ENCODE measurements at places on chromosomes 3 and 15.
A peak's percentile ranks its signal among the peaks of the same experiment; 100 is the strongest.

- DNase-seq: peak; percentile 63
Observed at GRCh38 chr3:105366326-105367062, at the start of gene ALCAM. TSS of gene ALCAM (plus strand) at chr3:105366909.

GRCh38 chr15:60118626-60119025 lies 114.5 kb downstream of the FOXB1 start:
- no peak for DNase-seq

GRCh38 chr3:102514241-102514640 lies 79.4 kb downstream of the ZPLD1 start:
- no peak for DNase-seq

DNA sequence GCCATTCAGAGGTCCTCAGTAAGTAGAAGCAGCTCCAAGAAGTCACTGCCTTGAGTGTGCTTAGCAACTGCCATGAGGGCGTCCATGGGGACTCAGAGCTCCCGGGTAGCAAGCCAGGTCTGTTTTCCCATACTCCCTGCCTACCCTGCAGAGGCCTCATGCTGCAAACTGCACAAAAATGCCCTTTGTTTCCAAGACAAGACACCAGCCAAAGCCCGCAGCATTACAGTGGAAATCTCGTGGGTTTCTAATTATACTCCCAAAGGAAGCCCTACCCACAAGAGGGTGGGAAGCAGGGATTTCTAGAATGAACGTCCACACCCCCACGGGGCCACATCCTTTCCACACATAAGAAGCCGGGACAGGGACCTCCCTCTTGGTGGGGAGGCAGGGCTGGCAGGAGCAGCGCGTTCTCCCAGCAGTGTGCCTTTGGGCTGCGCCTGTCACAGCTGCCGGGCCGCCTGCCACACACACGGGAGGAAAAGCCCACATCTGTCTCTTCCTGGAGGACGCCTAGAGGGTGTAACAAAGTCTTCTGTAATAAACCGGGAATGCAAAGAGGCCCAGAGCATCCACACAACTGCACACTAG lies 31.1 kb downstream of the FAM174B start:
- DNase-seq: no peak

GRCh38 chr15:90571063-90571541 lies 41.4 kb downstream of the CRTC3 start:
- DNase-seq: no peak

- no peak for DNase-seq
Observed at GRCh38 chr3:141469720-141470119, 17.1 kb upstream of the RASA2 start.

GRCh38 chr15:81346611-81347010 lies 22.7 kb upstream of the STARD5 start:
- DNase-seq: no peak

DNA sequence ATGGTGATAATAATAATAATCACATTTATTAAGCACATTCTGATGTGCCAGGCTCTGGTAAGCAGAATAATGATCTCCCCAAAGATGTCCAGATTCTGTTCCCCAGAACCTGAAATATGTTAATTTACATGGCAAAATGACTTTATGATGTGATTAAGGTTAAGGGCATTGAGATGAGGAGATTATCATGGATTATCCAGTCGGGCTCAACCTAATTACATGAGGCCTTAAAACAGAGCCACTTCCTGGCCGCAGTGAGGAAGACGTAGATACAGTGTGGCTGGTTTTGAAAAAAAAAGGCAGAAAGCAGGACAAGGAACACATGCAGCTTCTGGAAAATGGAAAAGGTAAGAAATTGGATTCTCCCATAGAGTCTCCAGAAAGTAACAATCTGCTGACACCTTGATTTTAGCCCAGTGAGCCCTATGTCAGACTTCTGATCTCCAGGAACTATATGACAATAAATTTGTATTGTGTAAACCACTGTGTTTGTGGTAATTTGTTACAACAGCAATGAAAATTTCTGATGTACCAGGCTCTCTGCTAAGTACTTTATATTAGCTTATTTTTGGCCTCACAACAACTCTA lies 126.7 kb downstream of the ALCAM start:
- DNase-seq: no peak

DNA sequence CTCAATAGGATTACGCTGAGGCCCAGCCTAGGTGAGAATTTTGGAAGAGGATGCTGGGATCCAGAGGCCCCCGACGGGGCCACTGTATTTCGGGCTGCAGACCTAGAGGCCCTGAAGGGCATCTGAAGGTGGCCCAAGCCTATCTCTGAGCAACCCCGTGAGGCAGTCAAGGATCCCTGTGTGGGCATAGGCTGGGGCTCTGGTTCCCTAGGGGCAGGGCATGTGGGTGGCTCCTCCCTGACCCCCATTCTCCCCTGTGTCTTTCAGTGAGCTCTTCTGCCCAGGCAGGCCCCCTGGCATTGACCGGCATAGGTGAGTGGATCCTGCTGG lies 216.0 kb downstream of the SNRPN start:
- no peak for DNase-seq

- no peak for DNase-seq
Observed at GRCh38 chr15:82951472-82952157, 905 bp downstream of the HOMER2 start.

GRCh38 chr15:85555875-85556617 lies 175.6 kb downstream of the AKAP13 start:
- DNase-seq: no peak

GRCh38 chr3:14543446-14543845 lies 3.3 kb upstream of the GRIP2 start:
- DNase-seq: no peak

DNA sequence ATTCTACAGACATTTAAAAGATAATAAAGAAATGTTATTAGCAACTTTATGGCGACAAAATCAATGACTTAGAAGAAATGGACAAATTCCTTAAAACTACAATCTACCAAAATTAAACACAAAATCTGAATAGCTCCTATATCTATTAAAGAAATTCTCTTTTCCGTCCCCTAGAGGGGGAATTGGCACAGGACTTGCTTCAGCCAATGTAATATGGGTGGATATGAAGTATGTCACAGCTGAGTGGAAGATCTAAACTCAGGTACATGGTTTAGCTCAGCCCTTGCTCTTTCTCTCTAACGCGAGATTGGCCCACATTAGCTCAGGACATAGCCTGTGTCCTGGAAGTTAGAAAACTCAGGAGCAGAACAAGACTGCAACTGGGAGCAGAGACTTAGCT lies 79.3 kb downstream of the DNAH12 start:
- no peak for DNase-seq

DNA sequence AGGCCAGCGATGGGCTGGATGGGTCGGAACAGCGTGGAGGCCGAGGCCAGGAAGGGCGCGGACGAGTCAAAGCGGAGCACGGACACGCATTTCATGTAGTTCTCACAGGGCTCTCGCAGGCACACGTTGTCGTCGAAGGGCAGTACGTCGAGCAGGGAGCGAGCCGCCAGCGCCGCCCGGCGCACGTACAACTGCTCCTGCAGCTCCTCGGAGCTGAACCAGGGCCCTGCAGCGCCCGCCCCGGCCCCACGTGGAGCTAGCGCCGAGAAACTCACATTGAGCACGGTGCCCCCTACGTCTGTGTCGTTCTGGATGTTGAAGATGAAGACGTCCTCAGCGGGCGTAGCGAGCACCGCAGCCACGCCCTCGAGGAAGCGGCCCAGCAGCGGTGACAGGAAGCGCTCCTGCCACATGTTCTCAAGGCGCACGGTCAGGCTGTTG lies 5.8 kb downstream of the CELSR3 start:
- DNase-seq: no peak

Data from activated CD8-positive, alpha-beta memory T cell treated with anti-CD3 and anti-CD28 coated beads for 4 hours (primary cell).